ENCODE measurements at places on chromosomes 1 and 21.

DNA sequence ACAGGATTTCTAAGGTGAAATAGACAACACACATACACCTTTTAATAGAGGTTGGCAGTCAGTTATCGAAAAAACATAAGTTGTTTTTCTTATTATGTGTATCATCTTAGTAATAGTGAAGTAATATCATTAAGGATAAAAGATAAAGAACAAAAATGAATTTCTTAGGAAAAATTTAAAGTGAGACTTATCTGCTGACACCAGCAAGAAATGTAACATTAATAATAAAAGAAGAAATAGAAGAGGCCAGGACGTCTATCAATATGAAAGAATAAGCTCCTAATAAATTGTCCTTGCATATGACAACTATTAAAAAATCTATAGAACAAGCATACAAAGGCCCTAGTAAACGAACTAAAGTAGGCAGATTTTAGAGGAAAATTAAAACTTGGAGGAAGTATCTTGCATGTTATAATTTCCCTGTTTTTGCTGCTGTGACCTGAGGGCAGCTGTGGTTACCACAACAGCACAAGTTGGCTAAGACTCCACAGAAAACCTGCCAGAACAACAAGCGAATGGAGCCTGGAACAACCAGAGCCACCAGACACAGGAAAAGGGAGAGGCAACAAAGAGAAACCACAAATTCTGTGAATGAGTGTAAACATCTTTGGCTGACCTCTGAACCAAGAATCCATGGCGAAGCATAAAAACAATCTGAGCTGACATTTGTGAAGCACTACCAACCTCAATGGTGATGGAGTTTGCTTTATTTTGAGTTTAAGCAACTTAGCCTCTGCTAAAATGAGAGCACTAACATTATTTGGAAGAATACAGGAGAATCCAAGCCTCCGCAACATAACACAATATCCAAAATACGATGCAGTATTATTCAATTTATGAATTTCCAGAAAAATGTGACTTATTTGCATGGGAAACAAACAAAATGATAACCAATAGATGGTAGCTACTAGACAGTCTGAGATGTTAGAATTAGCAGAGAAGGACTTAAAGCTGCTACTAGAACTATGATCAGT lies 207.5 kb downstream of the KCNT2 start:
- peak; percentile 88 for DNase-seq

DNA sequence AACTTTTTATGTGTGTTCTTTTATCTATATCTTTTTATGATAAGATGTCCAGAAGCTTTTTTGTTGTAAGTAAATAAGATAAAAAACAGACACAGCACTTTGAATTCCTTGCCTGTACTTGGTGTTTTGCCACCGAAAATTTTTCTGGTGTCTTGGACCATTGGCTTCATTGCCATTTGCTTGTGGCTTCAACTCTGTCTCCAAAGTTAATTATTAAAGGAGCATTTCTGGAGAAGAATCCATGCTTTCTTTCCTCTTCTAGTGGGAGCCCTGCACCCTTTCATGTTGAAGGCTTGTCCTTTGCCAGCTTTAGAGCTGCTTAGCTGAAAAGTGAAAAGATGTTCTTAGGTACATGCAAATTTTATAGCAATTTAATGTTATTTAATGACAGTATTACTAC lies 112.2 kb downstream of the DYRK1A start:
- DNase-seq = no peak

GRCh38 chr1:72485801-72486200 lies 203.5 kb upstream of the NEGR1 start:
- no peak for DNase-seq

- no peak for DNase-seq
These were observed 13.3 kb upstream of the SIPA1L2 start for GRCh38 chr1:232643251-232643650.

DNA sequence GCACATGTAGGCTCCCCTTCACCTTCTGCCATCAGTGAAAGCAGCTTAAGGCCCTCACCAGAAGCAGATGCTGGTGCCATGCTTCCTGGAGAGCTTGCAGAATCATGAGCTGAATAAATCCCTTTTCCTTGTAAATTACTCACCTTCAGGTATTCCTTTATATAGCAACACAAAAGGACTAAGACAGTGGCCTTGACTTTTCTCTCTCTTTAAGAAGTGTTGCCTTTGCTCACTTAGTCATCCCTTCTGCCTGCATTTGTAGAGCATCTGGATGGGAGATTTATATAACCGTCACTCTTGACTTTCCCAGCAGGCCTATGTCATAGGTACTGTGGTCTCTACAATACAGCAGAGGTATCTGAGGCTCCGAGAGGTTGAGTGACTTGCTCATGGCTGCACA lies 3.7 kb downstream of the PCSK9 start:
- DNase-seq = no peak

GRCh38 chr1:119742202-119742601 lies 26.5 kb downstream of the HMGCS2 start:
- DNase-seq = no peak

DNA sequence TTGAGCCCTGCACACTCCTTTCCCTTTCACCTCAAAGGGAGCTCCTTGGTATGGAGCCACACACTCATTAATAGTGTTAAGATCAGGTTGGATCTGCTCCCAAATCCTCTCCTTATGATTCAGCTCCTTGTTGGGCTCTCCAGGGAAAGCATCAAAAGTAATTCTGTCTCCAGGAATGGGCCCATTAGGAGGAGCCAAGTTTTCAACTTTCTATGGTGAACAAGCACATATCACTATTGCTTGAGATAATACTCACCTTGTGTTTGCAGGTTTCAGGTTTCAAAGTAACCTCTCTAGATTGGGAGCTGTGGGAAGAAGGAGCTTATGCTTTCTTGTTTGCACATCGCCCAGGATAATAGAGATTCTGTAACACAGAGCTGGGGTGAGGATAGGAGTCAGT lies 164.8 kb downstream of the TNFSF18 start:
- no peak for DNase-seq

Measured in H4 (cell line).